M059J (cell line): ENCODE measurements at places on chromosomes 3 and 15. TPM values are rescaled to one million over a fixed set of nuclear protein-coding genes. Genes with fewer than 3 reads are reported as not detected.

DNA sequence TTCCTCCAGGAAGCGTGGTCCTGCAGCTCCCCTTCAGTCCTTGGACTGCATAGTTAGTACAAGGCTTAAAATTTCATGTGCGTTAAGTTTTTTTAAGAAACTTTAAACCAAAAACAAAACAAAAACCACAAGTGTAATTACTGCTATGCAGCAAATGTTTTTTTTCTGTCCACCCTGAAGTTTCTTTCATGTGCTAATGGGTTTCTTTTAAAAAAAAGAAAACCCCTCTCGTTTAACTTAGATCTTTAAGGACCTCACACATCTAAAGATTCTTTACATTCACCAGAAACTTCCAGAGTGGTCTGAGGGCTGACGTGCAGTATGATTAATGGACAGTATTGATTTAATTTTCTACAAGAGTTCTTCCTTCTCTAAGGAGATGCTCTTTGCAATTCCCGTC, 72.0 kb upstream of the PYGO1 start:
- no peak for DNase-seq

GRCh38 chr15:81161160-81161673, 27.1 kb downstream of the CFAP161 start:
- DNase-seq: no peak

NECTIN3 gene
- 66.6 and 76.6 TPM in 2 replicates for total RNA-seq

- no peak for DNase-seq
Observed at GRCh38 chr15:101255051-101255395, 3.2 kb upstream of the CHSY1 start.

DNA sequence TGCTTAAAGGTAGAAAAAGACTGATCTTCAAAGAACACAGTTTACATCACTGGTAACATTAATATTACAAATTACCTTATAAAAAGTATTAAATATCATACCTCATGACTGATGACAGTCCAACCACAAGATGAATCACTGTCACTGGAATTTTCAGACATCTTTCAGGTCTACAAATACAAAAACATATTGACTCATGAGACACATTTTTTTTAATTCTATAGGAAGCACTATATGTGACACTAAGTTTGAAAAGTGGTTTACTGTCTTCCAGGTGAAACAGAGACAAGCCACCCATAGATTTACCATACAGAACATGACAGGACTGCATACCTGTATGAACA, 18.9 kb downstream of the CCPG1 start:
- peak; percentile 58 for DNase-seq

SPINK8 gene
- not detected in 2 replicates for total RNA-seq

DNA sequence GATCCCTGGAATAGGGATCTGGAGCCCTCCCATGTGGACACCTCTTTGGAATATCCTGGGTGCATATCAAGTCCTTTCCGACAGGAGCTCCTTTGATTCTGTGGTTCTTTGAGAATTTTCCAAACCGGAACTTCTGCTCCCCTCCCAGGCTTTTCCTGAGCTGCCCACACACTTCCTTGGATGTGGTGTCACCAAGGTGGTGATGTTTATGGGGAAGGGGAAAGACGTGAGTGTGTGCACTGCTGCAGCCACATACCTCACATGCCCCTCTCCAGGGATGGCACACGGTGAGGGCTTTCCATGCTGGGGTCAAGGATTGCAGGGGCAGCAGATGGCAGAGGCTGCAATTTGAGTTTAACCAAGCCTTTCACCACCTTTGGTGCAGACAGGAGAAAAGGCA, 27.9 kb upstream of the PSTPIP1 start:
- no peak for DNase-seq

GRCh38 chr3:115638991-115639390, 15.7 kb downstream of the GAP43 start:
- DNase-seq: no peak

DNA sequence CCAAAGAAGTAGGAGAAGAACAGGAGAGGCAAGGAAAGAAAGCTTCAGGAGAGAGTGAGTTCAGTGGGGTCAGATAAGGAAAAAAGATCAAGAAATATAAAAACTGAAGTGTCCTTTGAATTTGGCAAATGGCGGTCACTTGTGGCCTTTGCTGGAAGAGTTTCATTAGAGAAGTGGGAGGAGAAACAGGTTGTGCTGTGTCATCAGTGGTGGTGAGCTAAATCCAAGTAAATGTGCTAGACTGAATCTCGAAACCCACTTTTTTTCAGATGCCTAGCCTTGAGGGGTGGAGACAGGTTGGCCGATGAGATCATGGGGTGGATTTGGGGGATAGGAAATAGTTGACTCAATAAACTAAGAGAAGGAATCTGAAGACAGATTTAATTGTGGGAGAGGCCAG, 43.7 kb downstream of the CHRD start:
- no peak for DNase-seq

PLA2G4E gene
- not detected in 2 replicates for total RNA-seq

DNA sequence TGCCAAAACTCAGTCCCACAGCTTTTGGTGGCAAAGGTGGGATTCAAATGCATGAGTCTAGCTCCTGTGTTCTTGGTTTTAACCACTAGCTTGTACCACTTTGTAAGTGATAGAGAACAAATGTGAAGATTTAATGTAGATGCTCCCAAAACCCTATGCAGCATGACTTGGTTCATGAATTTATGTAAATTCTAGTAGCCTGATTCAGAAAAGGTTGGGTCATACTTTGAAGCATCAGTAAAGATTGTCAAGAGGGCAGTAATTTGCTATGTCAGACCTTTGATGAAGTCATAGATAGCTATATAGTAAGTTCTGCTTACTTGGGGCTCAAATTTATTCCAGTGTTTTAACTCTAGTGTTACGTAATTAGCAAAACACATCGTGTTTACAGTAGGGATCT, 75.6 kb downstream of the VPS8 start:
- DNase-seq: no peak

DNA sequence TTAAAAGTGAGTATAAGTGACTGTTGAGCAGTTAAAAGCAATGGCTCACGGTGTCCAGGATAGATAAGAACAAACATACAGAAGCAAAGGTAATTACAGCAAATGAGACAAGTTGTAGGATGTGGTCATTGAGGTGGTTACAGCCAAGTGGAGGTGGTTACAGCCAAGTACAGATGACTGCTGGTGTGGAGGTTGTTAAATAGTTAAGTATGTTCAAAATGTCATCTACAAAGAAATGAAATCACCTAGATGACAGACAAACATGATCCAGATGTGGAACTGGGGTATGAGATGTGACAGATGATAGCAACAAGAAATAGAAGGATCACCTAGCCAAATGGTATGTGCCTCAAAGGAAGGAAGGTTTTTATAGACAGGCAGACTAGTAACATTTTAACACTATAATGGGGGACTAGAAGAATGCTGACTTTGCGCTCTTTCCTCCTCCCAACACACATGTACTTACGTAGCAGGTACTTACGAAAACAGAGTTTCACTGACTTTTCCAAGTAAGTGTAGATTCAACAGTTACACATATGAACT, 6.8 kb upstream of the ANKRD28 start:
- DNase-seq: peak; percentile 26

DNA sequence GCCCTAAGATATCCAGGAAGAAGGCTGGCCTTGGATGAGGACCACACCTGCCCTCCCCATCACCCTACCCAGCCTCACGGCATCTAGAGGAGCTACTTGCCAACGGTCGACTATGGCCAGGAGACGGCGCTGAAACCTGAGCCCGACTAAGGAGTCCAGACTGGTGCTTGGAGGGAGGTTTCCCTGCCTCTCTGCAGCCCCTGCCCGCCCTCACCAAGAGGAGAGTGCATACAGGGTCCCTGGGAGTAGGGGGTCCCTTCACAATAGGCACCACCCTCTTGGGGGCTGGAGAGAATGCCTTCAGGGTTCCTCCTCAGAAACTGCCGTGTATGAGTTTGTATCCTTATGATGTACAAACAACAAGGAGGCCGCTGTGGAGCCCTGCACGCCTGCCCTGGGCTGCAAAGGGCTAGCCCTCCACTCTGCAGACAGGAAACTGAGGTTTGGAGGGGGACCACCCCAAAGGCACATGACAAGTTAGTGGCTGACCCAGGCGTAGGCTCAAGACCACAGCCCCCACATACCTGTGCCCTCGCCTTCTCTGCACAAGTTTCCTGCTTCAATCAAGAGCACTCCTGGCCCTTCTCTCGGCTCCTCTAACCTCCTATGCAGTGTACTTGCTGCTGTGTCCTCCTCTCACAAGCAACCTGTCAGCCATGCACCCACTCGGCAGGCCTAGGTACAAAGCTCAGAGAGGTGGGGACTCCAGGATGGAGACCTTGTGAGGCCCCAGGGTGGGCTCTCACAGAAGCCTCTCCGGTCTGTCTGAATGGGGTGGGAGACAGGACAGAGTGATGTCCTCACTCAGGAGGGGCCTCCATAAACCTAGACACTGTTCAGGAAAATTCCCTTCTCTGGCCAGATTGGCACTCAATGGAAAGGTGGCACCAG, 7.4 kb downstream of the KLF15 start:
- DNase-seq: no peak

RPS17 gene
- 1,555 and 1,801 TPM in 2 replicates for total RNA-seq

WDR93 gene
- total RNA-seq: 0.25 TPM in 1 of 2 replicates, not detected in the other

DNA sequence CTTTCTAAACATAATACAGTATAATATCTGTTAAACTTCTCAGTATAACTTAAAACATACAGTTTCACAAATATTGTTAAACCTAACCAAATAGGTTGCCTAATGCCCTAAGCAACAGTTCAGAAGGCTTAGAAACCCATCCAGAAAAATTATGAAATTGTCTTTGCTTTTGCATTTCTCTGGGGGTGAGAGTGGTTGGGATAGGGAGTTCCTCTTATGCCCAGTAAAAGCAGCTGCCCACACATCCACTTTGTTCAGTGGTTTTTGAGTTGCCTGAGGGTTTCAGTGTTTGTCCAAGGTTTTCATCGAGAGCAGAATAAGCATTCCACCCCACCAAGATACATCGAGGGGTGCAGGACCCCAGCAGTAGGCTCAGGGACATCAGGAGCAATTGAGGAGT, 179.4 kb downstream of the CDIN1 start:
- no peak for DNase-seq

DNA sequence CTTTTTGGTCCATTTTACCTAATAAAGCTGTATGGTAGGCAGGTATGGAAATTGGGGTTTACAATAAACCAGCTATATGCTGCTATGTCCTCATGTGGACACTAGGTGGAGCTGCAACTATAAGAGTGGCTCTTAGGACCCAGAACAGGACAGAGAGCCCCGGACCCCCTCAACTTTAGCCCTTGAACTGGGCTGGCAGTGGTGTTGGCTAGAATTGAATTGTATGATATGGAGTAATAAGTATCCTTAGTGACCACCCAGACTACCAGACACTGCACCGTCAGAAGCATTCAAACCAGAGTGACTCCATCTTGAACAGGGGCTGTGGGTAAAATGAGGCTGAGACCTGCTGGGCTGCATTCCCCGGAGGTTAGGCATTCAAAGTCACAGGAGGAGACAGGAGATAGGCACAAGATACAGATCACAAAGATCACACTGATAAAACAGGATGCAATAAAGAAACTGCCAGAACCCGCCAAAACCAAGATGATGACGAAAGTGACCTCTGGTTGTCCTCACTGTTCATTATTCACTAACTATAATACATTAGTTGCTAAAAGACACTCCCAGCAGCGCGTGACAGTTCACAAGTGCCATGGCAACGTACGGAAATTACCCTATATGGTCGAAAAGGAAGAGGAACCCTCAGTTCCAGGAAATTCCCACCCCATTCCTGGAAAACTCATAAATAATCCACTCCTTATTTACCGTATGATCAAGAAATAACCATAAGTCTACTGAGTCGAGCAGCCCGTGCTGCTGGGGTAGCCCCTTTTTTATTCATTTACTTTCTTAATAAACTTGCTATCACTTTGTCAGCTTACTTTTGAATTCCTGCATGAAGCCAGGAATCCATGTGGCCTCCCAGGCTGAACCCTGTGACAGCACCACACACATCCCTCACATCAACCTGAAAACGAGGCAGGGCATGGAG, 68.7 kb upstream of the BLM start:
- DNase-seq: peak; percentile 80

GRCh38 chr15:57355259-57355658, 21.0 kb upstream of the CGNL1 start:
- DNase-seq: no peak

DNA sequence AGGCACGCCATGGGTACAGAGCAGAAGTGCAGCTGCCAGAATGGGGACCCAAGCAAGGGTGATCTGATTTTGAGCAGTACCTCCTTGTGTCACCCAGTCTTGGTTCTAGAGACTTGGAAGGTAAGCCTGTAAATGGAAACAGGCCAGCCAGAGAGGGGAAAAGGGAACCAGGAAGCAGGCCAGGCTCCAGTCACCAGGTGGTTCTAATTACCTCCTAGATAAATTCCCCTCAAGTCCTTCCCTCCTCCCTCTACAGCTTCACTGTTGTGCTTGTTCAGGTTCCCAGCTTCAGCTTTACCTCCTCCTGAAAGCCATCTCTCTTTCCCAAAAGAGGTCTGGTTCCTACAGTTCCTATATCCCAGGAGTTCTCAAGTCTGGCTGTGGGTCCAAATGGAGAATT, 58.8 kb upstream of the SLC7A14 start:
- DNase-seq: peak; percentile 13

- peak; percentile 49 for DNase-seq
Observed at GRCh38 chr15:39616731-39617455, 36.0 kb downstream of the THBS1 start.

TTLL13 gene
- total RNA-seq: 0.42 TPM in 1 of 2 replicates, not detected in the other

DNA sequence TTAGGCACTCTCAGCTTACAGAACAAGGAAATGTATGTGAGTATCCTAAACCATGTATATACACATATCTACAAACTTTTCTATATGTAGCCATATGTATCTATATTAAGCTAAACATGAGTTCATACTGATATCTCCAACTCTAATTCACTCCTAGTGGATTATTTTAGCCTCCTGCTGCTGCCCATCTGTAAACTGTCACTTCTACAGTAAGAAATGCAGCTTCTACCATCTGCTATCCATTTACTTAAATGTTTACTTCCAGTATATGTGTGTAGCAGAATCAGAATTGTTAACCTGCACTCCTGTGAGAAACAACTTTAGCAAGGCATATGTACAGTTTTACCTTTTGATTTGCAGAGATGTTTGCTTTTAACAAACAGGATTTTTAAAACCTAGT, 478.5 kb upstream of the CBLB start:
- no peak for DNase-seq

- DNase-seq: no peak
Observed at GRCh38 chr3:97430601-97431000, 334.0 kb upstream of the ARL6 start.

GRCh38 chr3:178915365-178915764, 156.2 kb downstream of the ZMAT3 start:
- no peak for DNase-seq

- no peak for DNase-seq
Observed at GRCh38 chr15:72193836-72194396, 3.7 kb downstream of the GRAMD2A start.

GRCh38 chr15:99143242-99143641, 38.4 kb downstream of the SYNM start:
- DNase-seq: no peak
